ENCODE measurements at places on chromosomes 2 and 18. TPM values are rescaled to one million over a fixed set of nuclear protein-coding genes. Genes with fewer than 3 reads are reported as not detected.
A peak's percentile ranks its signal among the peaks of the same experiment; 100 is the strongest.

The MAIP1 gene
- total RNA-seq = 20.6 TPM

The INHBB gene
- 2.8 TPM for total RNA-seq

The ADCYAP1 gene
- 0.22 TPM for total RNA-seq

The ACVR1C gene
- total RNA-seq = 0.59 TPM

The PRKAG3 gene
- total RNA-seq = 0.13 TPM

The IL1RN gene
- 0.59 TPM for total RNA-seq

The LYPD6 gene
- total RNA-seq = 0.16 TPM

The TRAK2 gene
- total RNA-seq = 259 TPM

The DNAH7 gene
- total RNA-seq = 0.32 TPM

DNA sequence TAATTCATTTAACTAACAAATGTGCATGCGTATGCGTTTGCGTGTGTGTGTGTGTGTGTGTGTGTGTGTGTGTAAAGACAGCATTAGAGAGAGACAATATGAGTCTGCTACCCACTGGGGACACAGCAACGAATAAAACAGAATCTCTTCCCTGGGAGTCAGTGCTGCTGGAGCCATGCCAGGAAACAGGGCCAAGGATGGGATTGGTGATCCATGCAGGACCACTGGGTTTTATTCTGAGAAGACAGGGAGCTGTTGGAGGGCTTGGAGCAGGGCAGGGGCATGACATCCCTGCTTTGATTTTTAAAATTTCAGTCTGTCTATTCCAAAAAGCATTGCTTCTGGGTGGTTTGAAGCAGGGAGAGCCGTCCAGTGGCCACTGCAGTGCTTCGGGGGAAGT, 62.9 kb downstream of the PDCL3 start:
- peak; percentile 47 for DNase-seq

DNA sequence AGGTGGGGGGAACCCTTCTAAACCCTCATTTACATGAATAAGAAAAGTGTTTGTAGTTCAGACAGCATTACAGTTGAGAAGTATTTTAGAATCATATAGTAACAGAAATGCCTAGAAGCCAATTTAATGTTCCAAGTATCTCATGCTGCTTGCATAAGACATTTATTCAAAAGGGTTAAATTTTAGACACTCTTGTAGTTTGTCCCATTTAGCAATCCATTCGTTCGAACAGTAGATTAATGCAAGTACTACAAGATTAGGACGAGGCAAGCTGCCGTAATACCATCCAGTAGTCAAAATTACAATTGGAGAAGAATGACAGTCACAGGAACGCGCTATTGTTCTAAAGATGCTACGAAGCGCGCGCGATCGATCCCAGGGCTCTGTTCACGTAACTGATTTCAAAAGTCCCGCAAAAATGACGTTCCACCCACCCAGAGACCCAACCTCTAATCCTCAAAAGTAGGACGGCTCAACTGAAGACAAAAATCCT, 1.2 kb downstream of the TMEM237 start:
- no peak for DNase-seq

DNA sequence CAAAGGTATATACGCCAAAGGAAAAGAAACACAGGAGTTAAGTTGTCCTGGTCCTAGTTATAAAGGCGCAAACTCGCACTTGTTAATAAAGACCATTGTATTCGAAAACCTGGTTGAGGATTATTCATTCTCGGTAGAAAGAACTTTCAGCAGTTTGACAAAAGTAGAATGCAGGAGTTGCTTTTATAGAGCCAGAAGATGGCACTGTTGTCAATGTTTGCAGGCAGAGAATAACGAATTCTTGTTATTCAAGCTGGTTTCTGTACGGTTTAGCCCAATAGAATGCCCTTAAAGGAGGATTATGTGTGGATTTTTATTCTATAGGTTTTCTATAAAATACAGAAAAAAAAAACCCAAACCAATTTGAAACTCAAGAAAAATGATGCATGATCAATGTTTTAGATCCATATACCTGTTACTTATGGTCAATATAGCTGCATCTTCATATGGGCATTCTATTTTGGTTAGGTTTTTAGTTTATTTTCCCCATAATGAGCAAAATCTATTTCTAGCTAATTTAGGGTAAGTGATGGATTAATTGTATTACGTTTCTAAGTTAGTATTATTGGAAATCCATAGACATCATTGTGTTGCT, 510.3 kb downstream of the PLCL1 start:
- DNase-seq = no peak

DNA sequence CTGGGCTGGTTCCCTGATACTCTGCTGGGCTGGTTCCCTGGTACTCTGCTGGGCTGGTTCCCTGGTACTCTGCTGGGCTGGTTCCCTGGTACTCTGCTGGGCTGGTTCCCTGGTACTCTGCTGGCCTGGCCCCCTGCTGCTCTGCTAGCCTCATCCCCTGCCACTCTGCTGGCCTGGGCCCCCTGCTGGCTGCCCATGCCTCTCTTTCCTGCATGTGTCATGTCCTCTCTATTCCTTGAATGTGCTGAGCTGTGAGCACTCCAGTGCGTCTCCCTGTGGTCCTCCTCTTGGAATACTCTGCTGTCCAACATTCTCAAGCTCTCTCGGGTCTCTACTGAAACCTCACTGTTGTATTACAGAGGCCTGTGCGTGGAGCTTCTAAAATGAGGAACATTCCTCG, 216.3 kb downstream of the RNF144A start:
- DNase-seq = no peak

DNA sequence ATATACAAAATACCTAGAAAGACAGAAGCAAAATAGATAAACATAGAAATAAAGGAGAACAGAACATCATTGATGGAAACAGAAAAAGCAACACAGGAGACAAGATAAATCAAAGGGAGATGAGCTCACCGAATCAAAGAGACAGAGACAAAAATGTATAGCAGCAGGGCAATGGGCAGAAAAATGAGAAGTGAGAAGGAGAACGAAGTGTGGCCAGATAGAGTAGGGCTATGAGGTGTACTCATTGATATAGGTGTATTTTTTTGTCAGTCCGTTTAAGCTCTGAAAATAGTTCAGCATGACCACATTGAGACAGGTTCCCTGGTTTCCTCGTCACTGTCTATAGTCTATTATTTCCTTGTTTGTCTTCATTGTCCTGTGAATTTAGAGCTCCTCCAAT, 55.1 kb downstream of the SP100 start:
- no peak for DNase-seq

- peak; percentile 29 for DNase-seq
Observed at GRCh38 chr2:23418461-23418911, 33.5 kb downstream of the KLHL29 start.

DNA sequence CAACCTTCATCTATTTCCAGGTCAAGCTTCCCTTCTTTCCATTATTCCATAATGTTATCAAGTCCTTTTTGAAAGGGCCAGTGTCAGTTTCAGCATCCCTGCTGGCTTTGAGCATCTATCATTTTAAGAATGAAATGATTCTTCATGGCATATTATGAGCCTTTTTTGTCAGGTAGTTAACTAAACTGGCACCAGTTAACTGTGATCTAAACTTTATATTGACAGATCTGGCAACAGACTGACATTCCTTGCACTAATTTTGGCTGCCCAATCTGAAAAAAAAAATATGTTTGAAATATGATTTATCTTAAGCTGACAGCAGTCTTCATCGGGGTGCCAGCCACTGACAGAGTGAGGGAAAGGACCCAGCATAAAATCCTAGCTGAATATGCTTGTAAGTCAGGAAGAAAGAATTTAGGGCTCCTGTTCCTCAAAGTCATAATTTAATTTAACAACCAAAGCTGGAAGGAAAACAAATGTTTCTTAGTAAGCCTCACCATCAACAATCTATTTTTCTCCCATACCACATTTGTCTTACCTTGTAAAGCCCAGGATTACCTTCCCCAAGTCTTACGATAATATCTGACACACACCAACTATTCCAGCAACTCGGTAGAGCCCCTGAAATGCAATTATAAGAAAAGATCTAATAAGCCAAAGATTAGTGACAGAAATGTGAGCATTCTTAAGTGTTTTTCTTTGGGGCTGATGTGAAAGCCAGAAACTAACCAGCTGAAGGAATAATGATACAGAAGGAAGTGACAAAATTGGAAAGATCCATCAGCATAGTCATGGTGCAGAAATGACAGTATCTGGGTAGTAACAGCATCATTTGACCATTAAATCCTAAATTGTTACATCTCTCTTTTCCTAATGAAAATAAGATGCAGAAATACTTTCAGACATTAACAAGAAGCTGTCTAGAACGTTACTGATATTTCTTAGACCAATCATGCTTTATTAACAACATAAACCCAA, 228.1 kb downstream of the RBM43 start:
- DNase-seq = no peak

DNA sequence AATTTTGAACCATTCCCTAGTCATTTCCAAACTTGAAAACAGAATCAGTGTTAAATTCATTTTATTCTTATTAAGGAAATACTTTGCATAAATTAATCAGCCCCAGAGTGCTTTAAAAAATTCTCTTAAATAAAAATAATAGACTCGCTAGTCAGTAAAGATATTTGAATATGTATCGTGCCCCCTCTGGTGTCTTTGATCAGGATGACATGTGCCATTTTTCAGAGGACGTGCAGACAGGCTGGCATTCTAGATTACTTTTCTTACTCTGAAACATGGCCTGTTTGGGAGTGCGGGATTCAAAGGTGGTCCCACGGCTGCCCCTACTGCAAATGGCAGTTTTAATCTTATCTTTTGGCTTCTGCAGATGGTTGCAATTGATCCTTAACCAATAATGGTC, 5.5 kb upstream of the MROH2A start:
- no peak for DNase-seq

DNA sequence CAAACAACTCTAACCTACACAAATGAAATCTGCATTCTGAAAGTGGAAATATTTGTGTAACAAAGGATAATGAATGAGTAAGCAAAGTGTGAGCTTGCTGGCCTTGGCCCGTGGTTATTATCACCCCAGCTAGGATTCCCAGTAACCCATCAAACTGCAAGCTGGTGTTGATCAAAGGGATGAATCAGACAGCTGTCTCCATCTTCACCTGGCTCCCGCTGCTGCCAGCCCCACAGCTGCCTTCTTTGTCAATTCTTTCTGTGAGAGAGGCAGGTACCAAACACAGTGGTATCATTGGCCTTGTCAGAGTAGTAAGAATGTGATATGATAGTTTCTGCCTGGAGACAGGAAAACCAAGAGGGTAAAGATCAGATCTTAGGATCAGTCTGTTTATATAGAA, 25.2 kb upstream of the RGPD4 start:
- no peak for DNase-seq

GRCh38 chr2:125857971-125858794, 797.8 kb upstream of the GYPC start:
- DNase-seq = no peak

- DNase-seq = no peak
Observed at GRCh38 chr18:192801-193200, 34.4 kb downstream of the USP14 start.

DNA sequence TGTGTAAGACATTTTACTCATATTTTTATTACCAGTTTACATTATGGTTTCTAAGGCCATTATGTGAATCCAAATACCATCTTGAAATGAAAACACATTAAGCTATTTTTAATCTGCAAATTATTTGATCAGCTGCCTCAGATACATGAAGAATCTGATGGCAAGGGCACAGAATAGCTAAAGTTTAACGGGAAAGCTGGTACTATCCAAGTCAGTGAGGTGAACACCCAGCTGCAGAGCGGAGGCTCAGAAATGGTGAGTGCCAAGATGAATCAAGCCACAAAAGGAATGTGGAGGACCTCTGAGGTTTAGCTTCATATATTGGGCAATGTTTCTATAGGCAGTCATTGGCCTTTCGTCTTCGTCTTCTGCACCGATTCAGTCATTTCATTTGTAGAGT, 75.1 kb downstream of the DPP10 start:
- DNase-seq = no peak

- no peak for DNase-seq
Observed at GRCh38 chr2:166957686-166958085, 69.4 kb downstream of the XIRP2 start.

DNA sequence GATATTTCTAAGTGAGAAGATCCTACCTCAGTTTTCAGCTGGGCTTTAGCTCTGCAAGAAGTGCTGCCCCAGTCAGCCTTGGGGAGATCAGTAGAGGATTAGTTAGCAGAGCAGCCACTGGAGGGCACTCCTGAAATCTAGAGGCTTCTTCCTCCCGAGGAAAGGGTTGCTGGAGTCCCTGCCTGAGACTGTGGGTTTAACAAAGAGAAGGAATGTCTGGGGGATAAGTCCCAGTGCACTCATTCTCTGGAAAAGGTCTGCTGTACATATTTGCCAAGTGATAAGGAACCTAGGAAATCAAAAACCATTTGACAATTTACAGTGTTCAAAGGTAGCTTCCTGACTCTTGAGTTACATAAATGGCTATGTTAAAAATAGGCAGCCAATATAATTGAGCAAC, 207.2 kb downstream of the SLC8A1 start:
- peak; percentile 79 for DNase-seq

GRCh38 chr2:64914735-64915509, 74.3 kb upstream of the SLC1A4 start:
- DNase-seq = peak; percentile 54

- peak; percentile 82 for DNase-seq
Observed at GRCh38 chr18:3451989-3452749, 2.2 kb downstream of the TGIF1 start.

DNA sequence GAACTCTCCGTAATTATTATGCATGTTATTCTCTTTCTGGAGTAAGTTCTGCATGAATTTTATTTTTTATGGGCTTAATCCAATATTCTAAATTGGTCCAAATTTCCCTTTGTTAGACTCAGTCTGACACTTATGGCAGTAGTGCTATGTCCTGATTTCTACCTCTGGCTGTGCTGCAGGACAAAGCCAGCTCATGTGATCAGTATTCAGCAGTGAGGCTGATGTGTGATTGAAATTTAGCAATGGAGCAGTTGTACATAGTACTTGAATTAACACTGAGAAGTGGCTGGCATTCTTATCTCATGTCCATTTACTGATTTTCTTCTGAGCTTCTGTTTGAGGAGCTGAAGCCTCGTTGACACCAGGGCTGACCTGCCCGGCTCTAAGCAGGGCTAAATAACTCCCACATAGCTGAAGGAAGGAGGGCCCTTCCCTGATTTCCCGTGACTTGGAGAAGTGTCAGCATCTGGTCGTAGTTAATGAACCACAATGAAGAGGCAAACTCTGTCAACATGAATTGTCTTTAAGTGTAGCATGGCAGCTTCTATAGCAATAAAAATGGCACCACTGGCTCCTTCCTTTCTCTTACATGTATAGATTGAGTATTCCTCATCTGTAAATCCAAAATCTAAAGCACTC, 159.0 kb upstream of the RASGRP3 start:
- DNase-seq = no peak

GRCh38 chr2:239468491-239469105, 67.8 kb upstream of the HDAC4 start:
- DNase-seq = peak; percentile 61

Measured in cardiac septum (tissue), 1 donor.